ENCODE measurements at places on chromosomes 7 and 10. TPM values are rescaled to one million over a fixed set of nuclear protein-coding genes. Genes with fewer than 3 reads are reported as not detected.

EMX2 gene
- total RNA-seq: not detected

DNA sequence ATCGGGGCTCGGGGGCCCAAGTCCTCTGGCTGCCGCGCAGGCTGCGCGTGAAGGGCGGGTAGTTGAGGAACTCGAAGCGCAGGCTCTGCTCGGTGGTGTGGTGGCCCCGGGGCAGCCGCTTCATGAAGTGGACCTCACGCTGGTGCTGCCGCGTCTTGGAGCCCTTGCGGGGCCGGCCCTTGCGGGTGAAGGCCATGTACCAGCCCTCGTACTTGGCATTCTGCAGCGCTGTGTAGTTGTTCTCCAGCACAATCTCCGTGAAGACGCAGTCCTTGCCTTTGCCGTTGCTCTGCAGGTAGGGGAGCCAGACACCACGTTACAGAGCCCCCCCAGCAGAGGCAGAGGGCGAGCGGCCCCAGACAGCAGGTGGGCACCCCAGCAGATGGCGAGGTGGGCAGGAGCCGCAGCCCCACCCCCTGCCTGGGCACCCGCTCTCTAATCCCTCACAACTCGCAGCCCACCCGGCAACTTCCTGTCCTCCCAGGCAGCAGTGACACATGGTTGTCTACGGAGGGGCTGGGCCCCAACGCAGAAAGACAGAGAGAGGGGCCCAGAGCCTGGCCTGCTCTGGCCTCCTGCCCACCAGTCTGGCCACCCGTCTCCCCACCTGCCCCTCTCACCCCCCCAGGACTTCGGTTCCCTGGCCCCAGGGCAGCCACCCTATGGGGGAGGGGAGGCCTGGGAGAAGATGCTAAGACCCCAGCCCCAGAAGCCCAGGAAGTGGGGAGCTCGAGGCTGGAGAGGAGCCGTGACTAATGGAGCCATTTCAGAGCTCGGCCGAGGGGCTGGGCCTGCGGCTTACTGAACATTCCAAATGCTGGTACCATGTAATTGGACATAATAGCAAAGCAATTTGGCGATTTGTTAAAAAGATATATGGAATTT, 5.3 kb downstream of the FGF8 start:
- no peak for DNase-seq

TMEM60 gene
- 23.1 TPM for total RNA-seq

DNA sequence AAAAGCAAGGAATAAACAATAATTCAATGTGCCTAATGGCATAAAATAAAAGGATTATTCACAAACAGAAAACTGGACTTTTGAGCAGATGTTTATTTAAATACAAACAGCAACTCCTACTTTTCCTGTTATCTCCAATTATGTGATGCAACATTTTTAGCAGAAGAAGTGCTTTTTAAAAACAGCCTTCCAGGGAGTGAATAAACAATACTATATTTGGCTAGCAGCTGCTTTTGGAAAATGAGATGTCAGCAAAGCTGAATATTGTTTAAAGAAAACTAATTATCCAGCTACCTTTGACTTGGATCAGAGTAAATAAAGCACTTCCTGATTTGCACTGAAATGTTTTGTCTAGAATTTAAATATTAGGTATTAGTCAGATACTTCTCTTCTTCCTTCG, 23.2 kb downstream of the CDK1 start:
- no peak for DNase-seq

- DNase-seq: no peak
Measured at GRCh38 chr7:108568801-108569380, 615 bp downstream of the THAP5 start.

DNA sequence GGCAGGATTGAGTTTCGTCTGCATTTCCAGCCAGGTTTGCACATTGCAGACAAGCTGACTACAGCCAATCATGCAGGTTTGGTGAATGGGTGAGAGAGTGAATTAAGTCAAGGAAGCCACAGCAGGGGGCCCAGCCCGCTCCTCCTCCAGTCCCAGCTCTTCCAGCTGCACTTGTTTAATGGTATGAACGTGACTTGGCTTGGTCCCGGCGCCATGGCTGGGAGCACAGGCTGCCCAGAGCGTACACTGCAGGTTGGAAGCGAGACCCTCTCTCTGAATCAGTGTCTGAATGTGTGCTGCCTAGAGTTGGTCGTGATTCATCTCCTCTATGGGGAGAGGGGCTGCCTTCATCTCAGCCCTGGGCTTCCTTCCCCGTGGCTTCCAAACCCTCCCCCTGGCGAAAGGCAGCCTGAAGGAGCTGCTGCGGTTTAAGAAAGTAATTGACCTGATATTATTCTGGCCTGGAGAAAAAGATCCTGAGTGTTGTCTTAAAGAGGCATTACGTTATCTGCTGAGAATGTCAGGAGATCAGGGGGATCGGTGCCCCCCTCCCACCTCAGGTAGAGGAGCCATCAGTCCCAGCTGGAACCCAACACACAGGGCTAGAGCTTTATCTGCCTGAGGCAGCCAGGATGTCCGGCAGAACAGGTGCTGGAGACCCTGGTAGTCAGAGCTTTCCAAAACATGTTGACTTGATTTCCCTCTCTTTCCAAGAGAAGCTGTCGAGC, 132.1 kb downstream of the COL26A1 start:
- peak; percentile 72 for DNase-seq

GRCh38 chr7:131835141-131835540, 278.7 kb upstream of the PODXL start:
- DNase-seq: no peak

MYH16 gene
- not detected for total RNA-seq

CALML3 gene
- not detected for total RNA-seq

DNA sequence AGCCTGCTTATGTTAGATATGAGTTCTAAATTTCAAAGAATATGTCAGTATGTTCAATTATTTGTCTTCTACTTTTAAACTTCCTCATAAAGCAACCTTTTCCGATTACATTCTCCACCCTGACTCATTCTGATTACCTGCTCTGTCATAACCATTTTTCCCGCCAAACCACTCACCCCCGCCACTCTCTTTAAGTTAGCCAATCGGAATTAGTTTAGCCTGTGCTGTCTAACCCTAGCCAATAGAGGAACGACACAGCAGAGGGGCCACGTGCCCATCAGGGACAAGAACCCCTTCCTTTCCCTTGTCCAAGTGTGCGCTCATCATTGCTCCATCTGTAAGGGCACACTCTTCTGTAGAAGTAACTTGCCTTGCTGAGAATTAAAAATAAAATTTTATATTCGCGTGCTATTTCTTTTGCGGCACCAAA, 91.4 kb downstream of the CCDC71L start:
- no peak for DNase-seq

GRCh38 chr7:132654150-132654549, 77.9 kb upstream of the PLXNA4 start:
- DNase-seq: peak; percentile 76

DNA sequence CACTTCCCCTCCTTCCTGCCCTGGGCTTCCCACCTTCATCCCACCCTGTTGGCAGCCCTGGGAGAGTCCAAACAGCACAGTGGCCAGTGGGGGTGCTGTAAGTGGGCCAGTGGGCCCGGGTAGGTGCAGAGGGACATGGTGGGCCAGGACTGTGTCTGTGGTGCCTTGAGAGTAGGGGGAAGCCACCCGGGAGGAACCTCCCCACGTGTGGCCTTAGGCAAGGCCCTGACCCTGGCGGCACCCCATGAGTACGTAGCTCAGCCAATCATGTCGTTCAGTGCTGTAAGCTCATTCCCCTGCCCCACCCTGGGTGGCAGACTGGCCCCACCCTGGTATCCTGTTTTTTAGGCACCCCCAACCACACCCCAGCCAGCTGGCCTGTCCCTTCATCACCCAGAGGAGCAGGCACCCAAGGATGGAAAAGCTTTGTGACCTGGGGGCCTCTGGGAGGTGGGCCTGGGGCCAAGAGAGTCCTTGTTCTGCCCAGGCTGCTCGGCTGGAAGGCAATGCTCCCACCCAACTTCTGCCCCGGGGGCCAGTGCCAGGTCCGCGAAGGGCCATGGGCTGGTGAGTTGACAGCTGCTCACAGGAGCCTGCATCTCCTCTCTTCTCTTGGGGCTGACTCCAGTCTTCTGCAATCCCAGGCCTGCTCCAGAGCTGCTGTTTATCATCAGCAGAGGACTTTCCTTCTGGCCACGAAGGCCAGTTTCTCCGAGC, 41.6 kb downstream of the TSPAN15 start:
- DNase-seq: no peak

PRF1 gene
- total RNA-seq: not detected

- DNase-seq: no peak
Measured at GRCh38 chr10:79147306-79147705, 78.5 kb downstream of the ZMIZ1 start.

DNA sequence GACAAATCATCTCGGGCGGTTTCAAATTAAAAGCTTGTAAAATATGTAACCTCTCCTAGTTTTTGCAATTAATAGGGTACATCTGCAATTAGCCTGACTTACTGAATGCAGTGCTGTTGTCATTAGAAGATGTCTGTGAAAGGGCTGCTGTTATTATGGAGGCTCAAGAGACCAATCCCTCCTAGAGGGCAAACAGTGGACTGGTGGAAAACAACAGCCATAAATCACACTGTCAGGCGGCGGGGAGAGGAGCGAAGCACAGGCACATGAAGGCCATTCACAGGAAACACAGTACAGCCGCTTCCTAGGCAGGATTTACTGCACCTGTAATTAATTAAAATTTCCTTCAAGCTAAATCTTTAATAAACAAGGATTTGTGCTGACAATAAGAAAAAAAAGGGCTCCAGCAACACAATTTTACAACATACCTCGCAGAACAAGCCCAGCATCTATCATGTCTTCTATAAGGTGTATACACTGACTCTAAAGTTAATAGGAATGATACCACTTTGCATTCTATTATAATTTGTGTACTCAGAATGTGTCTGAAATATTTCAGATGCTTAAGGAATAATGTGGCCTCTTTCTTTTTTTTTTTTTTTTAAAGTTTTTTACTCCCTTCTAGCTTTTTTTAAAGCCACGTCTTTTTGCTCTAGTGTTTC, 50.7 kb downstream of the ERCC6 start:
- DNase-seq: no peak

GRCh38 chr7:19561121-19561805, 147.6 kb downstream of the POLR1F start:
- DNase-seq: no peak

FANK1 gene
- total RNA-seq: 0.69 TPM

DNA sequence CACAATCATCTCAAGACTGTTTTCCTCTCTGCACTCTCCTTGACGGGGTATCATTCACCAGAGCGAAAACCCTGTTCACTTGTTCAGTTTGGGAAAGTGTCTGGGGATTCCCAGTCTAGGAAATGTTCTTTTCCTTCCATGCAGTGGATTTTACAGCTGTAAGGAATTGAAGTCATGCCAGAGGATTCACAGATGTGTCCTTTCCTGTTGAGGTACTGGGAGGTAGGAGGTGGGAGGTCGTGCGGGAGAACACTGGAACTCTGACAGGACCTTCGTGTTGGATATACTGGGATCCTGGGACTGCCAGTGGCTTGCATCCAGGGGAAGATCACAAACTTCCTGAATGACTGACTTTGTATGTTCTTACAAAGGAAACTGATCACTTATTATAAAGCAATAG, 185.5 kb downstream of the BMPER start:
- no peak for DNase-seq

- no peak for DNase-seq
Measured at GRCh38 chr7:46839651-46840050, 742.3 kb downstream of the TNS3 start.

- DNase-seq: no peak
Measured at GRCh38 chr10:123097039-123097438, 38.7 kb upstream of the HMX3 start.

SOSTDC1 gene
- total RNA-seq: 0.70 TPM

- no peak for DNase-seq
Measured at GRCh38 chr10:29873941-29874484, 185.4 kb downstream of the JCAD start.

DNA sequence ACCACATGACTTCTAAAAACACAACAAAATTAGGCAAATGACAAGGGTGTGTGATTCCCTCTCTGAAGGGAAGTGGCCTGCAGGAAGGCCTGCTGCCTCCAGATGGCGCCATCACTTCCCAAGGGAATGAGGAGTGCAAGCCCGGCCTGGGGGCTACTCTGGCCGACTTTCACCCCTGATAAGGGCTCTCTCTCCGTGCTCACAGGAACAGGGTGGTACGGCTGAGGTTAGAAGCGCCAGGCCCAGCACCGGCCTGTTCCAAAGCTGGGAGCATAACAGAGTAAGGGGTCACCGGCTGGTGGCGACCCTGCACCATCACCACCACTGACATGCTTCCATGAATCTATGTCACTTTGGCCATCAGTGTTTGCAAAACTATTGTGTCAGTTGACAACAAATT, 13.1 kb downstream of the RBP3 start:
- peak; percentile 87 for DNase-seq

DNA sequence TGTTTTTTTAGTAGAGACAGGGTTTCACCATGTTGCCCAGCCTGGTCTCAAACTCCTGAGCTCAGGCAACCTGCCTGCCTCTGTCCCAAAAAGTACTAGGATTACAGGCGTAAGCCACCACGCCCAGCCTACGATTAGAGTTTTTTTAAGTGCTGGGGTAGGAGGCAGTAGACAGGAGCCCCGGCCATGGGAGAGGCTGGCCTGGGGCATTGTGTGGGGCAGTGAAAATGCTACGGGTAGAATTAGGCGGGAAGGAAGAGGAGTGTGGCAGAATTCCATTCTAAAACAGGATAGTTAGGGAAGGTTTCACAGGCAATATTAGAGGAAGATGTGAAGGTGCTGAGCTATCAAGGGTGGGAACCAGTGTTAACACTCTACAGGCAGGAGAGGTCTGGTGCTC, 31.3 kb upstream of the FXYD4 start:
- DNase-seq: no peak

- no peak for DNase-seq
Measured at GRCh38 chr10:100881556-100882213, 31.1 kb upstream of the SLF2 start.

DNA sequence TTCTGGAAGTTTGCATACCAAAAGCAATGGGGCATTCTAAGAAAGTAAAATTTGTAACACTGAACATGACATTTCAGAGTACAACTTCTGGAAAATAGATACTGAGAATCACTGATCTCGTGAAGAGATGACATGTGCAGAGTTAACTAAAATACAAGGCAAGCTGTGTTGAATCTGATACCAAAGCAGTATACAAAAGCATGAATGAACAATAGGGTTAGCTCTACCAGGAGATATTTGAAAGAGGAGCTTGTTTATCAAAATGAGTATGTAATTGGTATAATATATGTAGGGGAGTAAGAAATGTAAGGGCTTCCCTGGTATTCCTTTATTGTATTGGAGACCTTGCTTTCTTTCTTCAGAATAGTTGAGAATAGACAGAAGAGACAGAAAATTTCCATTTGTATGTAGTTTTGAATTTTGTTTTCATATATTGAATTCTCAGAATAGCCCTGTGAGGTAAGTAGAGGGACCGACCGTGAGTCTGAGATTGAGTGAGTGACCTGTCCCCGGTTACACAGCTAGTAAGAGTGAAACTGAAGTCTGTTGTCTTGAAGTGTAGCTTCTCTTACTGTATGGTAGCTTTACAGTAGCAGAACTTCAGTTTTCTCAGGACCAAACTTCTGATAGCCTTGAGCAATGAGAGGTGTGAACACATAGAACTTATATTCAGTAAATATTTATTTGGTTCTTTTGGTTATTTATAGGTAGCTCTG, 5.0 kb downstream of the HBP1 start:
- no peak for DNase-seq

GRCh38 chr10:11672836-11673235, 61.4 kb upstream of the USP6NL start:
- no peak for DNase-seq

PARP12 gene
- 7.8 TPM for total RNA-seq

All from GM23338 (cell line).